ENCODE measurements at places on chromosomes 4 and X. TPM values are rescaled to one million over a fixed set of nuclear protein-coding genes. Genes with fewer than 3 reads are reported as not detected.

GRCh38 chr4:17687237-17687857 is 72.9 kb downstream of the MED28 start:
- no peak for DNase-seq

- no peak for DNase-seq
Measured at GRCh38 chrX:11439846-11440245, 146.6 kb downstream of the AMELX start.

GRCh38 chr4:7799306-7799705 is 140.4 kb downstream of the AFAP1 start:
- no peak for DNase-seq

DNA sequence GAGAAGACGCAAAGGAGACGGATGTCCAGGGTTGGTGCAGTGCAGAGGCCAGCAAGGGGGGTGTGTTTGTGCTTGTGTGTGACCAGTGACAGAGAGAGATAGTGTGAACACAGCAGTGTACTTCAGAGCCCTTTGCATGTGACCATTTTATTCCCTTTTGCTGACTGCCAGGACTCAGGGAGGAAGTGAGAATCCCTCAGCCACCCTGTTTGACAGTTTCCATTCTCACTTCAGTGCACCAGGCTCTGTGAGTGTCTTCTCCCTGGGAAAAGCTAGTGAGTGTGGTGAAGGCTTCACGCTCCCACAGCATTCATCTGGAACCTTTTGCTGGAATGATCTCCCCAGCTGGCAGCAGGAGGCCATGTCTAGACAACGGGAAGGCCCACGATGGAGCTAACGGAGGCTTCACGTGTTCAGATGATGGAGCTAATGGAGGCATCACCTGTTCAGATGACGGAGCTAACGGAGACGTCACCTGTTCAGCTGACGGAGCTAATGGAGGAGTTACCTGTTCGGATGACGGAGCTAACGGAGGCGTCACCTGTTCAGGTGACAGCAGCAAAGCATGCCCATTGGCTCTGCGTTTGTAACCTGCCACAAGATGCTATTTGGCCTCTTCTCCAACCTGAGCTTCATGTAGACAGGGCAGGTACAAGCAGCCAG is 195.4 kb downstream of the AFAP1 start:
- DNase-seq = no peak

GRCh38 chr4:83025563-83025962 is 9.4 kb upstream of the COPS4 start:
- no peak for DNase-seq

GRCh38 chr4:26000274-26000950 is 86.4 kb downstream of the SMIM20 start:
- DNase-seq = peak; percentile 25

GRCh38 chr4:3467601-3468031 is 4.5 kb downstream of the DOK7 start:
- no peak for DNase-seq

DNA sequence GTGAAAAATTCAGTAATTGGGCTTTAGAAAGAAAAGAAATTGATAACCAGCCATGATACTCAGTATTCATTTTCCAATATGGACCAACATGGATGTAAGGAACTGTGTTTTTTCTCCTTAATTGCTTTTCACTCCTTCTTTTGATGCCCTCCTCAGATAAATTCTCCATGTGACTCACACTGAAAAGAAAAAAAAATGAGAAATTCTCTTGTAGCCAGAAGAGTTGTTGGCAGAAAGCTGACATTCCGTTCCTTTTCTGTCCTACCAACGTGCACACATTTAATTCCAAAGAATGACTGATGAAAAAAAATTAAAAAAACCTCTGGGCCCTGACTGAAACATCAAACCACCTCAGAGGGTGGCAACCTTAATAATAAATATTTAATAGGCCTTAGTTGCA is 153.1 kb downstream of the AMELX start:
- no peak for DNase-seq

GRCh38 chr4:76201276-76201675 is 12.3 kb downstream of the SCARB2 start:
- no peak for DNase-seq

GRCh38 chr4:86640469-86640868 is 46.4 kb downstream of the PTPN13 start:
- DNase-seq = no peak

- no peak for DNase-seq
Measured at GRCh38 chrX:132810964-132811712, 147.3 kb downstream of the HS6ST2 start.

GRCh38 chrX:37776987-37777325 is 2.9 kb upstream of the CYBB start:
- no peak for DNase-seq

DNA sequence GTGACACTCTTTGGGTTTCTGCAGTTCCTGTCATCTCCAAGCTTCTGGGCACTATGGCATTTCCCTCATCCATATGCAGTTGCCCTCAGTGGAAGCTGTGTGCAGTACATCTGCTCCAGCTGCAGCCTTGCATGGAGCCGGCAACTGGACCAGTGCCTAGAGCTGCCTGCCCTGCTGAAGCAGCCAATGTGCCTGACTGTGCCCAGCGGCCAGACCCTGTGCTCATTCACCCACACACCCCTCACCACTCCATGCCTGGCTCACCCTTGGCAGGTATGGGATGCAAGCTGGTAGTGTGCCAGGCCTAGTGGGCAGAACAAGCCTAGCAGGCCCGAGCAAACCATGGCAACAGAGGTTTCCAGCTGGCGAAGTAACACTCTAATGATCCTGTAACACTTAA is 370.8 kb downstream of the FSTL5 start:
- DNase-seq = no peak

DNA sequence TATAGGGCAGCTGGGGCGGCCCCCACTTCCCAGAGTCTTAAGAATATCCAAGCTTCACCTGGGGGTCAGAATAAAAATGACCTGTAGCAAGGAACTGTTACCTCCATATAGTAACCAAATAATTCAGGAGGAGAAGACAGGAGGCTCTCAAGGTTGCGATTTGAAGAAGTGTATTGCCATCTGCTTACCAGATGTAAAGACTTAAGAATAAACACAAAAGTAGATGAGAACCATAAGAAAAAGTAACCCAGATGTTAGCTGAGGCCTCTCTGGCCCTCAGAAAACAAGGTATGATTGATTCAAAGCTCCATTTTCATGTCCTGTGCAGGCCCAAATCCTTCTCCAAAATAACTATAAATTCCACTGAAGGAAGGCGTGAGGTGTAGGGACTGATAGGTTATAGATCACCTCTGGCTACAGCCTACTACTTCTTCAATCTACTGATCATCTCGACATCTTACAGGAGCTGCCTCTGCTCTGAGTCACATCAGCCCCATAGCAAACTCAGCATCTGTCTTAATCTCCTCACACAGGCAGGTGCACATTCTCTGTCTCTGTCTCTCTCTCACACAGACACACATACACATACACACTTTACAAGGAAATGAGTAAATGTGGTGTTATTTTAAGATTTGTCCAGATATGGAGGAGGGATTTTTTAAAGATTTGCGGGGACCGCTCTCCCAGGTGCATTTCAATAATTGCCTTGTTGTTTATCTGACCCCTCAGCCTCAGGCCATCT is 193.9 kb upstream of the EDNRA start:
- no peak for DNase-seq

DNA sequence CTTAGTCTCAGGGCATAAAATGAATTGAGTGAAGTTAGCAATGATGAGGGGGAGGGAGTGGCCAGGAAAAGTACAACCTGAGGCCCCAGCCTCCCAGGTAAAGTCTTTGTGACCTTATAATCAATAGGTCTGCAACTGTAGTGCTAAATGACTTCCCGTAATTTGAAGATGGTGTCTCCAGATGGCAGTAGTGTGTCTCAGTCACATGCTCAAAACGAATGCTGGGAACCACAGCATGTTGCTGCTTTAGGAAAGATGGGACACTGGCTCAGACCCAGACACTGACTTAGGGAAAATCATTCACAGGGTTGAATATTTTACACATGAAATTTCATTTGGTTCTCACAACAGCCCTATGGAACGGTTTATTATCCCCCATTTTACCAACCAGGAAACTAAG is 10.3 kb downstream of the SRPX2 start:
- no peak for DNase-seq

DNA sequence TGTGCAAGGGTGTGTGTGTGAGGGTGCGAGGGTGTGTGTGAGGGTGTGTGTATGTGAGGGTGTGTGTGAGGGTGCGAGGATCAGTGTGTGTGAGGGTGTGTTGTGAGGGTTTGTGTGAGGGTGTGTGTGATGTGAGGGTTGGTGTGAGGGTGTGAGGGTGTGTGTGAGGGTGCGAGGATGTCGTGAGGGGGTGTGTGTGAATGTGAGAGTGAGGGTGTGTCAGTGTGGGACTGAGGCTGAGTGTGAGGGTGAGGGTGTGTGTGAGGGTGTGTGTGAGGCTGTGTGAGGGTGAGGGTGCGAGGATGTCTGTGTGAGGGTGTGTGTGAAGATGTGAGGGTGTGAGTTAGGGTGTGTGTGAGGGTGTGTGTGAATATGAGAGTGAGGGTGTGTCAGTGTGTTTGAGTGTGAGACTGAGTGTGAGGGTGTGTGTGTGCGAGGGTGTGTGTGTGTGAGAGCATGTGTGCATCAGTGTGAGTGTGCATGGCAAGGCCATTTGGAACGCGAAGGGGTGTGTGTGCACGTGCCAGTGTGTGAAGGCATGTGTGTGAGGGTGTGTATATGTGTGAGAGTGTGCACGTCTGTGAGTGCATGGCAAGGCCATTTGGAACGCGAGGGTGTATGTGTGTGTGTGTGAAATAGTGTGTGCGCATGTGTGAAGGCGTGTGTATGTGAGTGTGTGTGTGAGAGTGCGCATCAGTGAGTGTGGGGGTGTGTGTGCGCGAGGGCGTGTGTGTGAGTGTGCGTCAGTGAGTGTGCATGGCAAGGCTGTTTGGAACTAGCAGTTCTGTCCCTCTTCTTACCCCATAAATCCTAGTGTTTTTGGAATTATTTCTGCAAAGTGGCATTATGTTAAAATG is 69.8 kb downstream of the RGS12 start:
- DNase-seq = peak; percentile 49

DNA sequence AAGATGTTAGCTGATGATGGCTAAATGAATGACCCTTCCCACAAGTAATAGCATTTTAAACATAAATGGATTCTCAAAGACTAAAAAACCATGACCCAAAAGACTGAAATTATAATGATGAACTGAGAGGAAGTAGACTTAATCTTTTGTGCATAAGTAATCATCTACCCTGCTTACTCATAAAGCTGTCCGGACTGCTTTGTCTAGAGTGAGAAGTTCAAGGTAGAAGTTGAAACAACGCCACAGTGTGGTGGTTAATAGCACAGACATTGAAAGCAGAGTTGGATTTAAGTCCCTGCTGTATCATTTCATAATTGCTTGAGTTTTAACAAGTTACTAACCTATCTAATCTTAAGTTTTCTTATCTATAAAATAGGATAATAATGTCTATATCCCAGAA is 346.6 kb downstream of the CENPC start:
- no peak for DNase-seq

DNA sequence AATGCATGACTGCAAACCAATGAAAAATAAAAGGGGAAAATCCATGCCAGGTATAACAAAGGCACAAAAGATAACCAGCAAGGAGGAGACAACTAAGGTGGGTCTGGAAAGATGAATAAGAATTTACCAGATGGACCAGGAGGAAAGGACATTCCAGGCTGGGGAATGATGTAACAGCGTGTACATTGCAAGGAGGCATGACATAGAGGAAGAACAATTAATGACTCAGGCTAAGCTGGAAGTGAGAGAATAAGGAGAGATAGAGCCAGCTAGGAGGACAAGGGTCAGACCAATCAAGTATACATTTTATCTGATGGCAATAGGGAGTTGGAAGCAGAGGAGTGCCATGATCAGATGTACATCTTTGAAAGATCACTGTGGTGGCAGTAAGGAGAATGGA is 57.0 kb downstream of the MTMR8 start:
- DNase-seq = no peak

GRCh38 chrX:41200785-41201184 is 115.5 kb downstream of the USP9X start:
- DNase-seq = no peak

DNA sequence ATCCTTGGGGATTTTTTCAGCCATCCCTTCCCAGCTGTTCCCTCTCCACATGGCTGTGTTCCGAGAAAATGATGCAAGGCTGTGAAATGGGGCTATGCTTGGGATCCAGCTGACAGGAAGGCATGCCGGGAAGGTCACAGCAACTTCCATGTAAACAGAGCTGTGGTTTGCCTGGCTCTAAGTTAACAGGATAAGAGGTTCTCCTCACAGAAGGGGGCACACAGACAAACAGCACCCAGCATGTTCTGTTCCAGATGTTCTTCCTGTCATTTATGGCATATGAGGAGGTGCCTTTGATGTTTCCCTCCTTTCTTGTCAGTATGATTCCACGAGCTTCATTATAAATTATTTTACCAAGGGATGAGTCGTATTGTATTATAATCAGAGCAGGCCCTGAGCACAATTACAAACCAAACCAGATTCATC is 220.7 kb downstream of the ANTXR2 start:
- no peak for DNase-seq

GRCh38 chr4:176443646-176444409 is 124.1 kb downstream of the SPCS3 start:
- DNase-seq = no peak

DNA sequence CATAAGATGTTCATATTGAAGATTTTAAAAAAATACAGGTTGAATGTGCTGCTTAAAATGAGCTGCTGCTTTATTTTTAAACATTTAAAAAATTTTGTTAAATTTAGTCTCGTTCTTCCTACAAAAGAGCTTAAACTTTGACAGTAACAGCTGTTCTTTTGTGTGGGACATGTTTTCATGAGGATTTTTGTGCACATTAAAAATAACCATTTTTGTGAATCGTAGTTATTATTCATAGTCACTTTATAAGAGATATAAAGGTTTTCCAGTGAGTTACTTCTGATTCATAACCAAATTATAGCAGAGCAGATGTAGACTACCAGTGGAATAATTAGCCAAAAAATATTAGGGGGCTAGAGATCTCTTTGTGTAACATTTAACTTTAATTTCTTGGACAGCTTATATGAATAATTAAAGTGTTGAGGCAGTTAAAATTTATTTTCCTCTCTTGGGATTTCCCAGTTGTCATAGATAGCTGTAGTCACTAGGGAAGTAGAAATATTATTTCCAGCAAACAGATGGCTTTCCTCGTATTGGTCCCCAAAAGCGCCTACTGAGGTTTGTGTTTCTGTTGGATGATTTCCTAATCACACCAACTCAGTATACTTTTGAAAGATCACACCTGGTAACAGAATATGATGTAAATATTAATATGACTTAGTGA is 24.2 kb downstream of the RBPJ start:
- no peak for DNase-seq

Gene TASL
- total RNA-seq = 0.49 TPM

Gene INPP4B
- 21.1 TPM for total RNA-seq

Gene SHISA3
- 4.4 TPM for total RNA-seq

Gene HGFAC
- total RNA-seq = not detected

Gene PDE6B
- total RNA-seq = 4.2 TPM

Gene KLF8
- 33.1 TPM for total RNA-seq

Gene CSN1S1
- total RNA-seq = not detected

Gene SUPT20HL1
- total RNA-seq = not detected

Gene GPRASP1
- total RNA-seq = 12.8 TPM

Gene GDPD2
- not detected for total RNA-seq

Gene USP26
- not detected for total RNA-seq

Gene CXCL9
- 0.74 TPM for total RNA-seq

Gene GC
- not detected for total RNA-seq

Measured in vagina (tissue), 2 donors.